ENCODE measurements at places on chromosomes 3 and 15. TPM values are rescaled to one million over a fixed set of nuclear protein-coding genes. Genes with fewer than 3 reads are reported as not detected.
A peak's percentile ranks its signal among the peaks of the same experiment; 100 is the strongest.

GRCh38 chr3:278300-279064 is 81.9 kb downstream of the CHL1 start:
- H3K27ac ChIP-seq: no peak overlapping the region
- DNase-seq: no peak

DNA sequence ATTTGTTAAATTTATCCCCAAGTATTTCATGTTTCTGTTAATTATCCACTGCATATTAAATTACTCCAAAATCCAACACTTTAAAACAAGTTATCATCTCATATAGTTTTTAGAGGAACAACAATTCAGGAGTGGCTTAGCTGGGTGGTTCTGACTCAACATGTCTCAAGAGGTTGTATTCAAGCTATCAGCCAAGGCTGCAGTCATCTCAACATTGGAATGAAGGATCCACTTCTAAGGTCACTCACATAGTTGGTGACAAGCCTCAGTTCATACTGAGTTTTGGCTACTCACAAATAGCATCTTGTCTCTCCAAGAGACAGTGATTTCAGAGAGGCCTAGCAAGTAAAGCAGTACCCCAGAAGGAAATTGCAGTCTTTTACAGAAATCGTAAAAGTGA is 134.7 kb downstream of the NR2E3 start:
- no peak for DNase-seq
- no peaks in the 10 kb centered on the region for H3K4me1 ChIP-seq
- no peak overlapping the region for H3K27ac ChIP-seq
- no peak overlapping the region for H3K4me3 ChIP-seq

DNA sequence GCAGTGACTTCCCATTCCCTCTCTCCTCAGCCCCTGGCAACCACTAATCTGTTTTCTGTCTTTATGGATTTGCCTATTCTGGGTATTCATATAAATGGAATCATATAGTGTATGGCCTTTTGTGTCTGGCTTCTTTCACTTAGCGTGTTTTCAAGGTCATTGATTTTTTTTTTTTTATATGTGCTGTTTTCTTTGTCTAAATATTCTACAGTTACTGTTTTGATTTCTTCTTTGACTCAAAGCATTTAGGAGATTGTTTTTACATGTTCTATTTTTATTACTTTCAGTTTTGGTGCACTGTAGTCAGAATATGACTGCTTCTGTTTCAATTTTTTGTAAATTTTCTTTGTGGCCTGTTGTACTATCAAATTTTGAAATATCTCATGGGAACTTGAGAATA is 71.9 kb upstream of the RNU6-1 start:
- no peaks in the 10 kb centered on the region for H3K4me1 ChIP-seq
- no peak overlapping the region for H3K4me3 ChIP-seq
- H3K27ac ChIP-seq: no peak overlapping the region
- H3K27me3 ChIP-seq: peaks cover 4% of the 10 kb centered on the region
- DNase-seq: no peak

The CDC25A gene
- total RNA-seq: 0.72 TPM

GRCh38 chr3:58064923-58065638 is 56.9 kb downstream of the FLNB start:
- no peak overlapping the region for H3K4me3 ChIP-seq
- no peaks in the 10 kb centered on the region for H3K4me1 ChIP-seq
- DNase-seq: no peak
- H3K36me3 ChIP-seq: no peaks in the 10 kb centered on the region
- H3K27me3 ChIP-seq: no peaks in the 10 kb centered on the region
- H3K27ac ChIP-seq: no peak overlapping the region

DNA sequence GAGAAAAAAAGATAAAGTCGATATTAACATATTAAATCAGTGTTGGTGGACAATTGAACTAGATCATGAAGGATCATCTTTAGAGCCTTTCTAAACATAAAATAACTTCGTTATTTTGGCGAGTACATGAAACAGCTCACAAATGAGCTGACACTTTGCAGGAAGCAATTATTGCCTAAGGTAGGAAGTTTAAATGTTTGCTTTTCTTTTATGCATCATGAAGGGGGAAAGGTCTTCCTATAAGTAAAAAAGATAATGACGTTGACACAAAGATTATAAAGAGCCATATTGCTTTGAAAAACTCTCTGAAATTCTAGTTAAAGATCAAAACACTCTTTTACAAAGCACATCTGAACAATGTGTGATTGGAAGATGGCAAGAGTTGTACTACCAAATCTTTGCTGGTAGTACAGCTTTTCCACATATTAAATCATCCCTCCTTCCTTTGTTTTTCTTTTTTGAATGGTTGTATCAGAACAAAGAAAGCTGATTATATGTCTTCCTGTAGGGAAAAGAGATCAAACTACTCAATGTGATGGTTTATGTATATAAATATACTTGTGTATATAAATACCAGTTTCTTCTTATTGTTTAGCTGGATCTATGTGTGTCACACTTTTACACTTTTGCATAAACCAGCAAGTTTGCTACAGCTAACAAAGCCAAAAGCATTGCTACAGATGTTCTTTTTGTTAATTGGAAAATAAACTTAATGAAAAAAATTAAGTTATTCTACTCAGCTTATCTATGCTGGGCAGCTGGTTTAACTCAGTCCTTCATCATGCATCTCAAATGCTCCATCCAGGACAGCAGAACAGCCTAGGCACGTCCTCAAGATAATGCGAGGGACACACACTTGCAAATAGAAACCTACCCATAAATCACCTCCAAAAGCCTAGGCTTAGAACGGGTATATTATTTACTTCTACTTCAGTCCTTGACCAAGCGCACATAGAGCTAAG is 850.8 kb upstream of the ROBO1 start:
- H3K4me3 ChIP-seq: no peak overlapping the region
- no peaks in the 10 kb centered on the region for H3K4me1 ChIP-seq
- H3K27me3 ChIP-seq: no peaks in the 10 kb centered on the region
- no peak for DNase-seq

DNA sequence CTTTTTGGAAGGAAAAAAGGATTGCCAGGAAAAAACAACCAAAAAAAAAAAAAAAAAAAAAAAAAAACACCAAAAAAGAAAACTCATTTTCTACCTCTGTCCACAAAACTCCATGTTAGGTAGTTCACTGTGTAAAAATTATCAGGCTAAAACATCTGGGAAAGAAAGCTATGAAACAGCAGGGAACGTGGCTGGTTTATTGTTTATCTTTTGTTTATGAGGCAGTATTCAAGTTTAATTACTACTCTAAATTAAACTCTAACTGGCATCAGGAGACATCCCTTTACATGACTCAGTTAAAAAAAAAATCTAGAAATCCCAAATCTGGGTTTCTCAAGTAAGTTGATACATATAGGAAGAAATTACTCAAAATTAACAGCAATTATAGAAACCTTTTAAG is 21.8 kb downstream of the MEIS2 start:
- no peak overlapping the region for H3K4me3 ChIP-seq
- H3K4me1 ChIP-seq: no peaks in the 10 kb centered on the region
- no peaks in the 10 kb centered on the region for H3K36me3 ChIP-seq
- no peak for DNase-seq
- H3K27me3 ChIP-seq: no peaks in the 10 kb centered on the region

DNA sequence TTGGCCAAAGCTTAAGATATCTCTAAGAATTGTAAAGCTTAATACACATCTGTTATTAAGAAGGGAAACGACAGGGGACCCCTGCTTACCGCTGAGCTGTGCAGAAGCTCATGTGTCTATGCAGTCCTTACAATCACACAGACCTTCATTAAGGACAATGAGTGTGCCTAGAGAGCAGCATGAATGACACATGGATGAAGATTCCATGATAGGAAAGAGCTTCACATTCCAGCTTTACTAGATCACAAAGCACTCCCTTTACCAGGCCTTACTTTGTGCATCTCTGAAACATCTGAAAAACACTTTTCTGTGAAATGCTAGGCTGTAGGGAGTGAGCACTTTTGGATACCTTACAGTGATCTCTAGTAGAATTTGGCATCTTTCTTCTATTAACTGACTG is 32.0 kb downstream of the RNF168 start:
- H3K27me3 ChIP-seq: no peaks in the 10 kb centered on the region
- H3K27ac ChIP-seq: no peak overlapping the region
- peaks cover 33% of the 10 kb centered on the region for H3K36me3 ChIP-seq
- H3K4me3 ChIP-seq: no peak overlapping the region

The SPTSSB gene
- total RNA-seq: not detected

The RTP3 gene
- total RNA-seq: not detected

The HGD gene
- 4.7 TPM for total RNA-seq

DNA sequence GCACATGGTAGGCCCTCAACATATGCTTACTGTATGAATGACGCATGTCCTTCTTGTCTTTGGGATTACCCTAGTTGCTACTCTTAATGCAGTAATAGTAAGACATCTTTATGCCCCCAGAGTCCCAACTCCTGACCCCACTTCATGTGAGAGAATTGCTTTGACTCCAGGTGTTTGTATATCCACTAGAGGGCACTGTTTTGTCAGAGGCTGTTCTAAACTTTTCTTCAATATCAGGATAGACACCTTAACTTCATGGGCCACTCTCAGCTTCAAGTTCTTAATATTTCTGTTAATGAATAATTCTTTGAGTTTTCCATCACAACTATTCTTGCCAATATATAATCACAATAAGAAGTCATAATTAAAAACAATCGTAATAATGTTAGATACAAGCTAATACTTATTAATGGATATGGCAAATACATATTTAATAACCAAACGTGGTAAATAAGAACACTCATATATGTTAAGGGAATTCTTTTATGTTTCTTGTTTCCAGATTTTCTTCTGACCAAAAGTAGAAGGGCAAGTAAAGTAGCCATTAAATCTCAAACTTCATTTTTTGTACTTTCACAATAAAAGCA is 337.2 kb upstream of the DNAJC19 start:
- no peaks in the 10 kb centered on the region for H3K27me3 ChIP-seq
- peak; percentile 5 for DNase-seq
- no peaks in the 10 kb centered on the region for H3K4me1 ChIP-seq
- no peak overlapping the region for H3K27ac ChIP-seq
- H3K4me3 ChIP-seq: no peak overlapping the region
- no peaks in the 10 kb centered on the region for H3K36me3 ChIP-seq

The EXOSC7 gene
- 32.8 TPM for total RNA-seq

The CAPN3 gene
- 15.6 TPM for total RNA-seq

DNA sequence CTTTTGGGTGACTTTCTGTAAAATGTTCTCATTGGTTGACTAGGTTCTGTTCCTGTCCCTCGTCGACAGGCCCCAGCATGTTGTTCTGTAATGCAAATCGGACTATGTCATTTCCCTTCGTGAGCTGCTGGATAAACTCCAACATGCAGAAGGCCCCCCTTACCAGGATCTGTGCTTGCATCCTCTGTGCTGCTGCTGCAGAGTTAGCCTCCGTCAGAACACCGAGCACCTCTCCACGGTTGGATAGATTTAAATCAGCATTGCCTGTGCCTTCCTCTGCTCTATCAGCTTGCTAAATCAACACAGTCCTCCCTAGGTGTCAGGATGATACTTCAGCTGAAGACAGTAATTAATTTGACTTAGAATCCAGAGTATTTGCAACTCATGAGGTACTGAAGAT is 12.7 kb upstream of the MINDY4B start:
- H3K4me1 ChIP-seq: no peaks in the 10 kb centered on the region
- no peak for DNase-seq
- H3K36me3 ChIP-seq: no peaks in the 10 kb centered on the region
- peaks cover 14% of the 10 kb centered on the region for H3K27me3 ChIP-seq

GRCh38 chr3:179949412-179949811 is 87.3 kb downstream of the PEX5L start:
- H3K4me3 ChIP-seq: no peak overlapping the region
- no peak overlapping the region for H3K27ac ChIP-seq
- DNase-seq: no peak
- H3K27me3 ChIP-seq: peaks cover 2% of the 10 kb centered on the region
- no peaks in the 10 kb centered on the region for H3K4me1 ChIP-seq
- H3K36me3 ChIP-seq: no peaks in the 10 kb centered on the region

The RPP25 gene
- total RNA-seq: 0.54 TPM

The SLC24A1 gene
- total RNA-seq: 5.2 TPM

GRCh38 chr15:100834731-100835130 is 44.9 kb upstream of the ALDH1A3 start:
- no peaks in the 10 kb centered on the region for H3K36me3 ChIP-seq
- no peak overlapping the region for H3K27ac ChIP-seq
- DNase-seq: no peak
- no peaks in the 10 kb centered on the region for H3K27me3 ChIP-seq
- H3K4me1 ChIP-seq: no peaks in the 10 kb centered on the region

- no peaks in the 10 kb centered on the region for H3K36me3 ChIP-seq
- no peak for DNase-seq
- H3K4me3 ChIP-seq: no peak overlapping the region
- H3K4me1 ChIP-seq: peaks cover 34% of the 10 kb centered on the region
Observed at GRCh38 chr15:63491979-63492378, 12.4 kb upstream of the USP3 start.

The UBE3A gene
- total RNA-seq: 106 TPM

DNA sequence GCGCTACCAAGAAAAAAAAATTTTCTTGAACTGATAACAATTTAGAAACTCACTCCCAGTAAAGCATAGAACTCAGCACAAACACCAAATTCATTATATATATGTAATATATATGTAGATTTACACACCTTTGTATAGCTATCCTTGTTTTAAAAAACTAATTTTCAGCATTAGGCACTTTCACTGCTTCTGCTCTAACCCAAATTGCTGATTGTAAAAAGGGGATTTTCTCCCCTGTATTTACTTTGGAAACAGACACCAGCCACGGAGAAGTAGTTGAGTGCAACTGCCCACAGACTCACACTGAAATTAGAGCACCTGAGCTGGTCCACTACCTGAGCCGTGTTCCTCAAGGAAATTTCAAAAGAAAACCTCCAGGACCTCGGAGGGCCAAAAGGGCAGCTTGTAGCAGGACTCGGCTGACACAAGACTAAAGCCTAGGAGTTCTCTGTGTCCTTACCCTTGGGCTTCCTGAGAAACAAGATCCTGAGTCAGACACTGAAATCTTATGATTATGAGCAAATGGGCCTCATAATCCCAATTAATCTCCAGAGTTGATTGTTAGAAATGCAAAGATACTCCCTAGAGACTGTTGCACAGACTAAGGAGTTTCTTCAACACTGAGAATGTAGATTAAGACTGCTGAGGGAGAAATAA is 106.0 kb downstream of the TNIK start:
- H3K4me3 ChIP-seq: no peak overlapping the region
- no peaks in the 10 kb centered on the region for H3K27me3 ChIP-seq
- H3K27ac ChIP-seq: no peak overlapping the region
- H3K4me1 ChIP-seq: peaks cover 7% of the 10 kb centered on the region
- DNase-seq: no peak

GRCh38 chr3:63895422-63896189 is 16.6 kb downstream of the SCAANT1 start:
- no peaks in the 10 kb centered on the region for H3K27me3 ChIP-seq
- H3K4me3 ChIP-seq: no peak overlapping the region
- DNase-seq: no peak
- H3K27ac ChIP-seq: no peak overlapping the region
- H3K4me1 ChIP-seq: peaks cover 7% of the 10 kb centered on the region

All from CD4-positive, CD25-positive, alpha-beta regulatory T cell (primary cell).